Breast epithelium (tissue), 4 donors: ENCODE measurements at places on chromosomes 1 and 21.

DNA sequence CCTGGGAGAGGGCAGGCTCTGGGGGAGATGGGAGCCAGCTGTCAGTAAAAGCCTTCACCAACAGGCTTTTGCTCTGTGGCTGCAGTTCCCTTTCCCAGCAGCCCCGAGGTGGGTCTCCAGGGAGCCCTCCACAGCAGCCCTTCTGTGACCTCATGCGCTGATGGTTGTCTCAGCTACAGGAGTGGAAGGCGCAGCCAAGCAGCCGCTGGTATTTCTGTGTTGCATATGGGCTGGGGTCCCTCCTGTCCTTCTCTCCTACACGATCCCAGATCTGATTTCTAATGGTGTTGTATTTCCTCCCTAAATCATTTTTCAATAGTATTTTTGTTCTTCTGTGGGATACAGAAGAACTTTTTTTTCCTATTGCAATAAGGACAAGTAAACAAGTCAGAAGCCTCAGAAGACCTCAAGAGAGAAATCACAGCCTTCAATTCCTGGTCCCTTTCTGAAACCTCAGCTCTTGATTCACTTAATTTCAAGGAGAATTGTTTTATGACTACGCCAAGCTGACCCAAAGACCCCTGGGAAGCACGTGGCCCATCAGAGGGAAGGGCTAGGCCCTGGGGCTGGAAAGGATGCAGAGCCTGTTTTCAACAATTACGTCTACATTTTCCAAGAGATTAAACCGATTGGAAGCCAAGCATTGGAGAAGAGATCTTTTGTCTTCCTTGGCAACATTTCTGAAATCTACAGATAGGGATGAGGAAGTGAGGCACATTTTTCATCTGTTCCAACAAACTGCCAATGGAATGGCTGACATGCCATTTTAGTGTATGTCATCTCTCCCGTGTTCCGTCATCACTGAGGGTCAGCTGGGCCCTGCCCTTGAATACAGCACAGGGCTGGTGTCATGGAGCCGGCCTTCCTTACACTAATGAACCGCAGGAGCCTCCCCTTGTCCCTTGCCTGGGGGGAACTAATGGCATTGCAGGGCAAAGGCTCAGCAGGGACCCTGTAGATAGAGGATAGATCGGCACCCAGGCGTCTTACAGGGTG lies 42.0 kb upstream of the SCCPDH start:
- DNase-seq, result no peak

GRCh38 chr1:70842562-70842961 lies 205.1 kb downstream of the PTGER3 start:
- no peak for DNase-seq

GRCh38 chr1:56309065-56309464 lies 270.3 kb downstream of the PLPP3 start:
- no peak for DNase-seq

GRCh38 chr1:73310797-73311381 lies 887.1 kb downstream of the LRRIQ3 start:
- DNase-seq, result no peak

- DNase-seq, result no peak
Measured at GRCh38 chr1:23563003-23563402, 3.7 kb upstream of the ID3 start.

DNA sequence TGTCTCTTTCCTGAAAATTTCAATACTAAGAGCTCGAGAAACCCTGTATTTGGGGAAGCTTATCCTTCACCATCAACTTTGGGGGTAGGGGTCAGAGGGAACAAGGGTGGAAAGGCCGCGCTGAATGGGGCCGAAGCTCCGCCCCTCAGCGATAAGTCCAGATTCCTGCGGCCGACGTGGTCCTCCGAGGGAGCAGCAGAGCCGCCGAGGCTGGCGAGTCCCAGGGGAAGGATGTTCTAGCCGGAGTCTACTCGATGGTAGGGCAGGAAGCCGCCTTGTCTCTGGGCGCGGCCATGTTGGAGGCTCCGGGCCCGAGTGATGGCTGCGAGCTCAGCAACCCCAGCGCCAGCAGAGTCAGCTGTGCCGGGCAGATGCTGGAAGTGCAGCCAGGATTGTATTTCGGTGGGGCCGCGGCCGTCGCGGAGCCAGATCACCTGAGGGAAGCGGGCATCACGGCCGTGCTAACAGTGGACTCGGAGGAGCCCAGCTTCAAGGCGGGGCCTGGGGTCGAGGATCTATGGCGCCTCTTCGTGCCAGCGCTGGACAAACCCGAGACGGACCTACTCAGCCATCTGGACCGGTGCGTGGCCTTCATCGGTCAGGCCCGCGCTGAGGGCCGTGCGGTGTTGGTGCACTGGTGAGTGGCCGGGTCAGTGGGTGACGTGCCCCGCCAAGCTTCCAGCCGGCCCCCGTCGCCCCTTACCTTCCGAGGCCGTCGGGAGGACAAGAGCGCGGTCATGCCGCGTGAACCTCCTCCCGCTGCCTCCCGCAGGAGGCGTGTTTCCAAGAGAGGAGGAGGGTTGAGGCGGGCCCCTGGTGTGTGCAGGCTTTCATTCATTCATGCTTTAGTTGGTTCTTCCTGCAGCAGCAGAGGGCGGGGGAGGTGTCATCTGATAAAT lies at the start of gene DUSP12:
TSS of gene DUSP12 (plus strand) at position 278 of the 899 bp plus-strand sequence. CDS start at position 294, 16 bp downstream.
- DNase-seq, result peak; percentile 85

DNA sequence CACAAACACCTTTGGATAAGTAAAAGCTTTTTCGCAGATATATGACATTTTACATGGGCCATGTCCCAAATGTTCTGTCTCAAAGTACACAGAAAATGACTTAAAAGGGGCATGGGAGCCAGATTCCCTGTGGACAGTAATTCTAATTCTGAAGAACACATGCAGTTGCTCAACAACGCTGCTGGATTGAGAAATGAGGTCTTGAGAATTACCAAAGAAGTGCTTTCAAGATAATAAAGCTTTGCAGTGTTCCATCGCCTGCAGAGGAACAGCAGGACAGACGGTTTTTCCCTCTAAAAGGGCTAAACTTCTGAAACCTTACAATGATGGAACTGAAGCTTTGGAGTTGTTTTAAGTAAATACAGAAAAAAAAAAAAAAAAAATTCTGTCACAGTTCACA lies 55.3 kb upstream of the HSPA13 start:
- DNase-seq, result no peak

- DNase-seq, result no peak
Measured at GRCh38 chr1:98906361-98906760, 98.3 kb downstream of the PLPPR5 start.

- DNase-seq, result no peak
Measured at GRCh38 chr21:26977746-26978145, 10.9 kb upstream of the ADAMTS5 start.

GRCh38 chr1:226743259-226743658 lies 4.2 kb upstream of the ITPKB start:
- DNase-seq, result no peak

DNA sequence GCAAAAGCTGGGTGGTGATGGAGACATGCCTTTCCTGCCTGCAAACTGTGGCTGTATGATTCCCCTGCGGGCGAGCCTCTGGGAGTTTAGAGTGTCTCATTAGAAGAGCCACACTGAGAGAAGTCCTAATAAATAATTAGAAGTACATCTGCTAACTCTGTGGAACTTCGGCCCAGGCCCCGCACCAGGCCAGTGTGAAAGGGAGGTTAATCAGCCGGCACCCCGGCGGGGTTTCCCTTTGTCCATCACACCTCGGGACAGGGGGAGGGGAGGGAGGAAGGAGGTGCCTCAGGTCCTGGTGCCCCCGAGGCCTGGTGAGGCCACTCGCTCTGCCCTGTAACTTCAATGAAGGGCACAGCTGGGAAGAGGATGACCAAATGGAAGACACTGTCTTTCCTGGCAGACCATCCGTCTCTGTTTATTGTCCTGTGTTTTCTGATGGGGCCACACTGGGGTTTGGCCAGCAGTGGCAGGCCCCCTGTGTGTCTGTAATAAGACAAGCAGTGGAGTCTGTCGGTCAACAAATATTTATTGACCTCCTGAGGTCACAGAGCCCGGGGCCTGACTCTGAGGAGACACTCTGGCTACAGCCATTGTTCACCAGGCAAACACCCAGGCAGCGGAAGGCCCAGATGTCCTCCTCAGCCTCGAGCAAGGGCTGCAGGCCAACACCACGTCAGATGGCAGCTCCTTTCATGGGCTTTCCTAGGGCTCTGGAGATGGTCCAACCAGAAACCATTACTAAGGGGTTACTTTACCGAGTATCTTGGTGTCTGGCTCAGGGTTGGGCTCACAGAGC lies 267.5 kb upstream of the RAB4A start:
- peak; percentile 64 for DNase-seq

DNA sequence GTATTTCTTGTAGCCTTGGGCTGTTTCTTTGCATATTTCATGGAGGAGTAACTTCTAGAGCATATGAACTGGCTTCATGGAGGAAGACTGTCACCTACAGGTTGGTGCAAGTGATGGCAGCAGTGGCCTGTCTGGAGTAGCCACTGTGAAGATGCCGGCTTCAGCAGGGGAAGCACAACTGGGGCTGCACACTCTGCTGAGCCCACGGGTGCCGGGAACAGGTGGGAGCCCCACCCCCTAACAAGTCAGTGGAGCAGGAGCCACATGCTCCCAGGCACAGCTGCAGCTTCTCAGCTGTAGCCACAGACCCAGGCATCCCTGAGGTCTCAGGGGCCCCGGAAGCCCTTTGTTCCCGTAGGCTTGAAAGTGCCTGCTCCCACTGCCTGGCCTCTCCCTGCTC lies 43.2 kb upstream of the C1orf185 start:
- DNase-seq, result no peak

DNA sequence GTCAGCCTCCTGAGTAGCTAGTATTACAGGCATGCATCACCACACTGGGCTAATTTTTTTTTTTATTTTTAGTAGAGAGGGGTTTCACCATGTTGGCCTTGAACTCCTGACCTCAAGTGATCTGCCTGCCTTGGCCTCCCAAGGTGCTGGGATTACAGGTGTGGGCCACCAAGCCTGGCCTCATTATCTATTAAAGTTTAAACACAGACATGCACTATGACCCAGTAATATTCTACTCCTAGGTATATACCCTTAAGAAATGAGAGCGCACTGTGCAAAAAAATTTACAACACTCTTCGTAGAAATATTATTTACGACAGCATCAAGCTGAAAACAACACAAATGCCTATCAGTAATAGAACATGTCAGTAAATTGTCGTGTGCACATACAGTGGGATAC lies 18.6 kb upstream of the SH2D1B start:
- DNase-seq, result no peak

- DNase-seq, result no peak
Measured at GRCh38 chr1:7006996-7007871, 222.0 kb downstream of the CAMTA1 start.

DNA sequence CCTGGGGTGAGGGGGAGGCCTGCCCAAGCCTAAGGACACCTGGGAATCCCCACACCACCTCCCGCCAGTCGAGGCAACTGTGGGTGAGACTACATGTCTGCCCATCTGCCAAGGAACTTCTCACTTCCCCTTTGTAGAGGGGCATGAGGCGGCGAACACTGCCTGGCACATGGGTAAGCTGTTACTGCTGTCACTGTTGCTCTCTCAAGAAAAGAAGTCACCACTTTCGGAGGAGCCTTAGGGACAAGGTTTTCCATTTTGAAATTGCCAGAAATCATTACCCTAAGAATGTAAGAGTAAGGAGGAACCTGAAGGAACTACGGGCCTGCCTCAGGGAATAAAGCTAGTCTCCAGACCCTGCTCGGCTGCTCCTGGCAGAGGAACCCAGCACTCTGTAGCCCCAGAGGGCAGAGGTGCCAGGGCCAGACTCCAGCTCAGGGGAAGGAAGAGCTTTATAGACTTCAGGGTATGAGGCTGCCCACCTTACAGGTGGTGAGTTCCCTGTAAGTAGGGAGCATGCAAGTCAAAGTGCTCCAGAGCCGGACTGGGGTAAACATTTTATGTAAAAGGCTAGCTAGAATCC lies 23.3 kb downstream of the SLC2A1 start:
- peak; percentile 38 for DNase-seq
